RKO (cell line): ENCODE measurements at places on chromosomes 11 and 22.

DNA sequence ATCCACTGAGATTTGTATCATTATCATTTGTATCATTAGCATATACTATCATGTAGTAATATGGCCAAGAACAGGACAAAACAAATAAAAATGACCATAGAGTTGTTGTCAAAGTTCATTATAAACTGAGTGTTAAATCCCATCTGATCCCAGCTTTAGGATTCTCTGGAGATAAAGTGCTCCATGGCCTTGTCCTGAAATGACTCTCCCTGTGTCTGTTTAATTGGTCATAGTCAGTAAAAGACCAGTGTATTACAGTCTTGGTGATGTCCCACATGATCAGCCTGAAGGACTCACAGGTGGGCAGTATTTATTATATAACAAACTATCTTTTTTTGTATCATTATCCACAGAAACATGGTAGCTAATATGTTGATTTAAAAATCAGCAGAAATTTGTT is 361.6 kb downstream of the TMEM135 start:
- DNase-seq: no peak

GRCh38 chr11:45959851-45960250 is 37.4 kb downstream of the LARGE2 start:
- DNase-seq: no peak

GRCh38 chr11:14886513-14886912 is 5.5 kb downstream of the CYP2R1 start:
- DNase-seq: no peak

- no peak for DNase-seq
Observed at GRCh38 chr11:12516387-12517105, 139.2 kb downstream of the PARVA start.

DNA sequence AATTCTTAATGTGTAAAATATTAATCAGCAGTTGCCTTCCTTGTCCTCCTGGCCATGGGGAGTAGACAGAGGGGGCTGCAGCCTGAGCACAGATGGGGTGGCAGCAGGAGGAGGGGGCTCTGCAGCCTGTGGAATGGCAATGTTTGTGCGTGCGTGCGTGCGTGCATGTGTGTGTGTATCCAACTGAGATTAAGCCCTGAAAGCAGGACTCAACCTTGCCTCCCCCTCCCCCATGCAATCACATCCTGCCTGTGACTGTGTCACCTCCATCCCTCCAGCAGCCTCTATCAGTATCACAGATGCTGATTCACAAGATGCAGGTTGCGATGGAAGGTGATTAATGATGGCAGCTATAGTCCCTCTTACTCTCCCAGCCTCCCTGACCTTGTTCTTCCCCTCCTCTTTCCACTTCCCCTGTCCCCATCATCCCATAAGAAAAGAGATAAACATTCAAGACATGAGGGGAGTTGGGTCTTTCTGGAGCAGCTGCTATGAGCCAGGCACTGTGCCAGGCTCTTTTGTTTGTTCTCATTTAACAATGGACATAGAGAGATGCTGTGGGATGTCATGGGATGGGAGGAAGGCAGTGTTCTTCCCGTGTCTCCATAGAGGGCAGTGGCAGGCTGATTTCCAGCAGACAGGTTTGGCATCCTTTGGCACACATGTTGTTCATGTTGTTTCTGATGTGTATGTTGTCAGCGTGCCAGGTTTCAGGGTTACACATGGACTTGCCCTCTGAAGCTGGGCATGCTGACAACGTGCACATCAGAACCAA is 43.8 kb upstream of the NECTIN1 start:
- no peak for DNase-seq

- no peak for DNase-seq
Observed at GRCh38 chr11:34523053-34523452, 9.5 kb upstream of the ELF5 start.

- DNase-seq: no peak
Observed at GRCh38 chr11:5351208-5351607, at the start of gene OR51B6. TSS of gene OR51B6 (plus strand) at chr11:5351508. CDS start at chr11:5351508, 0 bp downstream.

DNA sequence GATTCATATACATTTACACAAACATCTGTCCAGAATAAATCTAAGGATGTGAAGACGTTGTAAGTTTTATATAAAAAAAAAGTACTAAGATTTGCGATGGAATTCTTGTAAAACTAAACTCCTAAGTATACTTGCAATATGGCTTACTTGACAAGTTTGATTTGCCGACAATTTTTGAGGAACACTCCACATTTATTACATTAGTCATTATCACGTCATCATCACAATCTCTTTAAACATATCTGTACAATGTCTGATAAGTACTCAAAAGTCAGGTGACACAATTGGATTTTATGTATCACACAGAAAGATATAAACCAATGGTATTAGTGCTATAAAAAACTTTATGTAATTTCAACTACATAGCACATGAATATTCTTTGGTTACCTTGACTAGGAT is 30.4 kb downstream of the IMMP1L start:
- DNase-seq: no peak

DNA sequence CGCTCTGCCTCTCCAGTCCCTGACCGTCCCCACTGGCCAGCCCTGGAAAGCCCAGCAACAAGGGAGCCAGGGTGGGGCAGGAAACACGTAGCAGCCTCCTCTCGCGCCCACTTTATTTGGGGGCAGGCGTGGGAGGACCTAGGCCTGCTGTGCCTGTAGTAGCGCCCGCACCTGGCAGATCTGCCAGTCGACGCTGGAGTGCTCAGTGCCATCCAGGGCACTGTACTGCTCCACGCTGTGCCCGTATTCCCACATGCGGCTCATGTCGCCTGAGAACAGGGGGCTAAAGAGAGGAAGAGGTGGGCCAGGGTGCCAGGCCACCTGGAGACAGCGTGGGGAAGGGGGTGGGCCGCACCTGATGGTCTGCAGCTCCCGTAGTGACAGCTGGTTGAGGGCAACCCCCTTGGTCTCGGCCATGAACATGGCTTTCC is 17.0 kb upstream of the DRICH1 start:
- no peak for DNase-seq

DNA sequence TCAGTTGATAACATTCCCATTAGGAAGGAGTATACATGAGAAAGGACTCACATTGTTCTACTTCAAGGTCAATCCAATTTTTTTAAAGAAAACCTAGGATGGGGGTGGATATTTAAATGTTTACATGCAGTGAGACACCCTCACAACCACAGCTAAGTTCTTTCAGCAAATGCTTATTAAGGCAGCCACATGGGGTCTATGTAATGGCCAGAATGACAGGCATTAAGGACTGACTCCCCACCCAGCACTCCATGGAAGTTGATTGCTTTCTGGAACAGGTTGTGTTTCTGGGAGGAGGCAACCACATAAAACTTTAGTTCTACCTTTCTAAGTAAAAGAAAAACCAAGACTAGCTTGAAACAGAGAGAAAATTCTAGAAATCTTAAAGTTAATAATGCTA is 662.0 kb upstream of the CCDC90B start:
- DNase-seq: no peak

DNA sequence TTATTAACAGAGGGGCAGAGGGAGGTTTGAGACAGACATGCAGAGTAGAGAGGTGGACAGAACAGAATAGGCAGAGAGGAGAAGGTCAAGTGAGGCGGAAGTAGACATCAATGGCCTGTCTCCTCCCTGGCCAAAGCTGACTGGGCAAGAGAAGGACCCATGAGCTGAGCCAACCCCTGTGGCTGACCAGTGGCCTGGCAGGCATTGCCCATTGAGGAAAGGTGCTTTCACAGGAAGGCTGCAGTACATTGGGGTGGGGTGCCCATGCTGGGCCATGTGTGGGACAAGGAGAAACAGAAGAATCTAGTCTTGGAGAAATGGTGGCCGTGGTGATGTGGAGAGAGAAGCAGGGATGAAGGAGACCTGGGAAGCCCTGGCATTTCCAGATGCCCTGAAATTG is 76.0 kb downstream of the MYEOV start:
- DNase-seq: no peak

DNA sequence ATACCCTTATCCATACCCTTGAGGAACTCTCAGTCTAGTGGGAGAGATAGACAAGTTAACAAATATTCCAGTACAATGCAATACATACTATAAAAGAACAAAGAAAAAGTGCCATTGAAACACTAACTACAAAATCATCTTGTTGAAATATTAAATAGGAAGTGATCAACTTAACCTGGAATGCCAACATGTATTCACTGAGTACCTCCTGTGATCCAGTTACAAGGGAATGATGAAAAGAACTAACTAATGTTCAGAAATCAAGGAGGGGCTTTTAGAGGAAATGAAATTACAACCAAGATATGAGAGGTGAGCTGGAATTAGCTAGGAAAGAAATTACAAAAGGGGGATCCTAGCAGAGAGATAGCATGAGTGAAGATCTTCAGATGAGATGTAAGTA is 6.2 kb upstream of the FIBIN start:
- no peak for DNase-seq
